IMR-90 (cell line): ENCODE measurements at places on chromosomes 6 and 20.
A peak's percentile ranks its signal among the peaks of the same experiment; 100 is the strongest.

GRCh38 chr20:19981031-19981451 lies 36.1 kb upstream of the NAA20 start:
- peak; percentile 59 for DNase-seq

GRCh38 chr20:20896606-20897005 lies 184.2 kb upstream of the RALGAPA2 start:
- DNase-seq: no peak

GRCh38 chr6:20538131-20538662 lies 3.9 kb downstream of the CDKAL1 start:
- no peak for DNase-seq

- no peak for DNase-seq
These were observed 55.1 kb downstream of the IRF4 start for GRCh38 chr6:446418-447366.

DNA sequence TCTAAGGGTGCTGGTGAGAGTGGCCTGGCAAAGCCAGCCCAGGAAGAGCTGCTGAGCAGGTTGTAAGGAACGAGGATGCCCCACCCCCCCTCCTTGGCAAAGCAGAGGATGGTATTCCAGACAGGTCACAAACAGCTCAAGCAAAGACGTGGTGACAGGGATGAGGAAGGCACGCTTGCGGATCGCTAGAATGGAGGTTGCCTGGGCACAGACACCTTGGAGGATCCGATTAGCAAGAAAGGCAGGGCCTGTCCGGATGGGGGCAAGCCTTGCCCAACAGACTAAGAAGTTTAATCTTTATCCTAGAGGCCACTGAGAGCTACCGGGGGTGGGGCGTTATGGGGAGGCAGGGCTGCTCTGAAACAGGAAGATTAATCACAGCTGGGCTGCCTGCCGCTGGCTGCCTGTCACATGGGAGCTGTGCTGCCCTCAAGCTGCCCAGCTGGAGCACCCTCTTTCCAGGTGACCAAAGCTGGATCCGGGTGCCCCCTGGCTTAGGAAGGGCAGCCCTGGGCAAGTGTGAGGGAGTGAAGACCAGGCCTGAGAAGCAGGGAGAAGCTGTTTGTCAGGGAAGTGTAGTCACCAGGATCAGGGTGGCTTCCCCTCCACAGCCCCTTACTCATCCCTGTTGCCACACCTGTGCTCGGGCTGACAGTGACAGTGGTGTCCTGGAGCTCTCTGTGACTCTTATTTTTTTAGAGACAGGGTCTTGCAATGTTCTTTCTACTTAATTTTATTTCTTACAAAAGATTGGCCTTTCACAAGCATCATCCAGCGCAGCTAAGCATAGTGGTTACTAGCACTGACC lies 9.1 kb upstream of the MAPK13 start:
- DNase-seq: no peak

- no peak for DNase-seq
These were observed 303.4 kb downstream of the PLCB1 start for GRCh38 chr20:8435285-8436035.

GRCh38 chr6:37555040-37555781 lies 55.5 kb upstream of the CCDC167 start:
- DNase-seq: no peak

- no peak for DNase-seq
These were observed 117.2 kb upstream of the CD93 start for GRCh38 chr20:23203310-23203709.

GRCh38 chr20:17647391-17648314 lies 34.4 kb downstream of the RRBP1 start:
- DNase-seq: no peak

DNA sequence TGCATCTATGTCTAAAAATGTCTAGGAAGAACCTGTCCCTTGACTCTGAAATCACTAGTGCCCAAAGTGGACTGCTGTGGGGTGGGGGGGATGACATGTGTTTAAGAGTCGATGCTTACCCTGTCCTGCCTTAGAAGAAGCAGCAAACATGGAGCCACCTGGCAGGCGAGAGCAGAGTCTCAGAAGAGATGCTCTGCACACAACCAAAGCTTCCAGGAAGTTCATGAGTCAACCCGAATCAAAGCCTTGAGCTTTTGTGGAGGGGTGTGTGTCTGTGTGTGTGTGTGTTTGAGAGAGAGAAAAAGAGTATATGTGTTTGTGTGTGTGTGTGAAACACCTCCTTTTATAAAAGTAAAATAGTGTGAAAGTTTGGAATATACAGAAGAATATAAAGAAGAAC lies 269.9 kb downstream of the ALDH8A1 start:
- DNase-seq: peak; percentile 10

DNA sequence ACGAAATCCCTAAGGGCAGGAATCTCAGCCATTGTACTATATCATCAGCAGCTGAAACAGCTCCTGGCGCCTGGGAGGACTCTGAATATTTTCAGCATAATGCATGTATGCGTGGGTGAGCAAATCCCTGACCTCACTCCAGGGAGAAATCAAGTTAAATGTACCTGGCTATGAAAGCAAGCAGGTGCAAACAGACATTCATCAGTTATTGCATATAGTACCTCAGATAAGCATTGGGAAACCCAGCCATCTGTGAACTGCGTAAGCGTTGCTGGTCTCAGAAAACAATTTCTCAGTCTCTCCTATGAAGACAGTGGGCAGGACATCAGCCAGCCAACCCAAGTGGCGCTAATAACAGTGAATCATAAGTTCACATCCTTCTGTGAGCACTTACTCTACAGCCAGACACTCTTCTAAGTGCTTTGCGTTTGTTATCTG lies 622.6 kb downstream of the EPM2A start:
- peak; percentile 19 for DNase-seq

GRCh38 chr6:20341564-20341963 lies 60.1 kb upstream of the E2F3 start:
- DNase-seq: no peak

GRCh38 chr6:3529232-3529631 lies 72.4 kb upstream of the SLC22A23 start:
- no peak for DNase-seq

DNA sequence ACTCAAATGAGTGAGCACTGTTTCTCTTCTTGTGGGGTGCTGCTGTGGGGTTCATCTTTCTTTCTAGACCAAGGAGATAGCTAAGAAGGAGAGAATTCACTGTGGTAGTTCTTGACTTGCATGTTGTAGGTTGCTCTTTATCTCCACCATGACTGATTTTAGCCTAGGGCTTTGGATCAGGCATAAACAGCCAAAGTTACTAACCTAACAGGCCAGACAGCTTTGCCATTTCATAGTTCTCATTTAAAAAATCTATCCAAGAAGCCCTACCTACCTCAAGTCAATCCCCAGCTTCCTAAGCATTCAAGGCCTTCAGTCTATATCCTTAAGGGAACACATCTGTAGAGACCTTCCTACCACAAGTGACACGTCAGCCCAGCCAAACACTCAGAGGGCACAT lies 107.9 kb upstream of the CARMIL1 start:
- DNase-seq: no peak

DNA sequence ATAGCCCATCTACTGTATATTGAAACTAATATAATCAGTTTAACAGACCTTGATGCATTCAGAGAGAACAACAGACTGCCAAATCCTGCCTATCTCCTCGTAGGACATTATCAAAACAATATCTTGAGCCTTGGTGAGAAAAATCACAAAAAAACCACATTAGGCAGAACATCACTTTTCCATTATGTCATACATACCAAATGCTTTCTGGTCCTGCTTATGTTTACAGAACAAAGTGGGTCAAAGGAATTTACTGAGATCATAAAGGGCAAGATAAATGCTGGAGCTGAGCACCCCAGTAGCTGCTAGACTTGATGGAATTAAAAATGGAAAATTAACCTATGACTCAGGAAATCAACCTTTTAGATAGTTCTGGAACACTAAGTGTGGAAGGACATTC lies 195.3 kb upstream of the KCNK16 start:
- no peak for DNase-seq

GRCh38 chr20:60559462-60559861 lies 601.2 kb downstream of the CDH26 start:
- DNase-seq: no peak

DNA sequence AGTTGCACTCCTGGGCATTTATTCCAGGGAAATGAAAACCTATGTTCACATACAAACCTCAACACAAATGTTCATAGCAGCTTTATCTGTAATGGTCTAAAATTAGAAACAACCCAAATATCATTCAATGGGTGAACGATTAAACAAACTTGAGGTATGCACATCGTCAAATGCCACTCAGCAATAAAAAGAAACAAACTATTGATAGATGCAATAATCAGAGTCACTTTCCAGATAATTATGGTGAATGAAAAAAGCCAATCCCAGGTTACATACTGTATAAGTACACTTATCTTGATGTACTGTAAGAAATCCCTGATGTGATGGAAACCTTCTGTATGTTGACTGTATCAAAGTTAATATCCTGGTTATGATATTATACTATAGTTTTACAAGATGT lies 38.8 kb downstream of the RNF24 start:
- no peak for DNase-seq

DNA sequence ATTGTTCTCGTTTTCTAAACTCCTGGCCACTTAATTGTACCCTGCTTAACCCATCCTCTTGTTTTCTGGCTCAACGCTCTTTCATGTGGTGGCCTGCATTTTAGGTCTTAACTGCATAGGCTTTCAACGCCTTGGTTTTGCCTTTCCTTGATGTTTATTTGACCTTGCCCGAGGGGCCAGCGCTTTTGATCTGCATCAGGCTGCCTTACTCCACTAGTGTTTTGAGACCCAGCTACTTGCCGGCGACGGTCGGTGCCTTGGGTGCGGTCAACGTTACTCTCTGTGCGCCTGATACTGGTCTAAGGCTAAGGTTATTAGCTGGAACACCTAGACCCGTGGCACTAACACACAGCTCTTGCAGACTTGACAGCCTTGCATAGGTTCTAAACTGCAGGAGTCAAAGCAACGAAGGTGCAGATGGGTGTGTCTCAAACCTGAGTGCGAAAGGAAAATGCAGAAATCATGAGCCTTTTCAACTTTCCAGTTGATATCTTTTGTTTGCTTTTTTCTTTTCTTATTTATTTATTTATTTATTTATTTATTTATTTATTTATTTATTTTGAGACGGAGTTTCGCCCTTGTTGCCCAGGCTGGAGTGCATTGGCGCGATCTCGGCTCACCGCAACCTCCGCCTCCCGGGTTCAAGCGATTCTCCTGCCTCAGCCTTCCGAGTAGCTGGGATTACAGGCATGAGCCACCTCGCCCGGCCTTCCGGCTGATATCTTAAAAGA lies 138.8 kb downstream of the HFE start:
- no peak for DNase-seq

DNA sequence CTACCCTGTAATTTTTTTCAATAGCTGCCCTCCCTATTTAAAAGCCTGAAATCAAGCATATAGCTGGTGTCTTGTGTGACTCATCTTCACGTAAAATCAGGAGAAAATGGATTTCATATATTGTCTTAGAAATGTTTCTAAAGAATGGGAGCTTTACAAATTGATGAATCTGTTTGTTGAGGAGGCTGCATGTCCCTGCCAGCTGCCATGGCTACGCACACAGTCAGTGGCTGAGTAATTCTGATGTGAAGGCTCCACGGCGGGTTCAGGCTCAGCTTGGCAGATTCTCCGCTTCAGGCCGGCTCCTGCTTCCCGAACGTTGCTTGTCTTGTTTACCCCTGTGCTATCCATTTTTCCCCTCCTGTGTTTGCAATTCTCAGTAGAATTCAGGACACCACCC lies 82.8 kb downstream of the CCDC170 start:
- DNase-seq: no peak

- no peak for DNase-seq
These were observed 12.6 kb upstream of the ADA start for GRCh38 chr20:44664131-44664530.

GRCh38 chr6:66949191-66949661 lies 1242.2 kb upstream of the EYS start:
- no peak for DNase-seq

- DNase-seq: no peak
These were observed 125.8 kb downstream of the MRPL14 start for GRCh38 chr6:44001318-44002066.

GRCh38 chr6:134021396-134022122 lies 30.9 kb downstream of the SLC2A12 start:
- DNase-seq: no peak

GRCh38 chr20:21159658-21160380 lies 33.9 kb downstream of the KIZ start:
- DNase-seq: peak; percentile 52

- no peak for DNase-seq
These were observed 360.1 kb downstream of the TAF4 start for GRCh38 chr20:61705386-61706258.

GRCh38 chr6:1379017-1379787 lies 10.2 kb upstream of the FOXF2 start:
- DNase-seq: no peak

GRCh38 chr20:10603971-10604864 lies 69.6 kb downstream of the JAG1 start:
- peak; percentile 94 for DNase-seq

DNA sequence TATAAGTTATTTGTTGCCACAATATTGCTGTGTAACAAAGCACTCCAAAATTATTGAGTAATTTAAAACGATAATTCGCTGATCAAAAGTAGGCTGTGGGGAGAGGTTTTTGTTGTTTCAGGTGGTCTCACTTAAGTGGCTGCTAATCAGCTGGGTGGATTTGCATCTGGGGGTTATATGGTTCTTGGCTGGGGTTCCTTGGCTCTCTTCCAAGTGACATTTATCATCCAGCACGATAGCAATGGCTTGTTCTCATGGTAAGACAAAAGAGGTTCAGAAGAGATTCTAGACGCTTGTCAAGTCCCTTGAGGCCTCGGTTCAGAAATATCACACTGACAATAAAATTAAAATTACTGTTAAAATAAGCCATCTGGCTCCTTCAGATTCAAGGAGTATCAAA lies 1648.8 kb downstream of the GRIK2 start:
- no peak for DNase-seq

DNA sequence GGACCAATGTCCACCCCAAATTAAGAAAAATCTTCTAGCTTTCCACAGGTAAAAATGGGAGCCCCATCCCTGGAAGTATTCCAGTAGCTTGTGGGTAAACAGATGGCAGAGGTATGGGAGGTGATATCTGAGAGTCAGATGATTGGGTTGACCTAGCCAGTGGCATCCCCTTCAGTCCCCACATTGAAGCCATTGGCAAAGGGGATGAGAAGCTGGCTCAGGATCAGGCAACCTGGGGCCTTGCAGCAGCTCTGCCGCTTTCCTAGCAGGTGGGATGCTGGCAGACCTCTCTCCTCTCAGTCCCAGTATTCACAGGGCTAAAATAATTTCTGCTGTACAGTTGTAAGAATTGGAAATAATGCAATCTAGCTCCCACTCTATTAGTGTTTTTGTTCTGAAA lies 108.9 kb upstream of the KCNG1 start:
- no peak for DNase-seq

DNA sequence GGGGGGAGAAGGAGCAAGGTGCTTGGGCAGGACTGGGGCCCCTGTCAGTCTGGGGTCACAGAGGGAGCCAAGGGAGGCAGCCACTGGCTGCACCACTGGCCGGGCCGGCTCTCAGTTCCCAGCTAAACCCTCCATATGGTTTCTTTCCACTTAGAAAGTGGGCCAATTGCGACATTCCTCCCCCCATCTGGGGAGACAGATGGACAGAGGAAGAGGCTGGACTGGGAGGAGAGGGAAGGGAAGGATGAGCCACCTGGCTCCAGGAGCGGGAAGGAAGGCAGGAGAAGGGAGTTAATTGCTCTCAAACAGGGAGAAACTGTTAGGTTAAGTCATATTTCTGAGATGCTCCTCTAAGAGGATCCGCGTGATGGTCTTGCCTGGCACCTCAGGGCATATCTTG lies 82.2 kb downstream of the GRM4 start:
- DNase-seq: no peak

- DNase-seq: peak; percentile 37
These were observed 151.7 kb downstream of the THBS2 start for GRCh38 chr6:169101981-169102380.
